Large intestine (tissue), 12 donors: ENCODE measurements at places on chromosomes 3 and 15.

DNA sequence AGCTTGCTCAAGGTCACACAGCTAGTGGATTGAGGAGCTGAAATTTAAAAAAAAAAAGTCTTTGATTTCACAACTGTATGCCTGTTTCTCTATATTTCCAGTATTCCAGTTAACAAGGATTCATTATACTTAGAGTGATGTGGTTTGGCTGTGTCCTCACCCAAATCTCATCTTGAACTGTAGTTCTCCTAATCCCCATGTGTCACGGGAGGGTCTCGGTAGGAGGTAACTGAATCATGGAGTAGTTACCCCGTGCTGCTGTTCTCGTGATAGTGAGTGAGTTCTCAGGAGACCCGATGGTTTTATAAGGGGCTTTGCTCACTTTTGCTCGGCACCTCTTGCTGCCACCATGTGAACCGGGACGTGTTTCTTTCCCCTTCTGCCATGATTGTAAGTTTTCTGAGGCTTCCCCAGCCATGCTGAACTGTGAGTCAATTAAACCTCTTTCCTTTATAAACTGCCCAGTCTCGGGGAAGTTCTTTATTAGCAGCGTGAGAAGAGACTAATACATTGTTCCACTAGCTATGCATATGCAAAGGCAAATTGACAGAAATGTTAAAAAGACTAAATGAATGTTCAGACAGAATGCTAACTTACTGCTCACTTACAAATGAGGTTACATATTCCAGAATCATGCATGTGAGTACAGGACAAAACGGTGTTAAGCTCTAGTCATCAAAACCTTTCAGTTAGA, 1101.9 kb downstream of the ROBO1 start:
- no peak for DNase-seq

DNA sequence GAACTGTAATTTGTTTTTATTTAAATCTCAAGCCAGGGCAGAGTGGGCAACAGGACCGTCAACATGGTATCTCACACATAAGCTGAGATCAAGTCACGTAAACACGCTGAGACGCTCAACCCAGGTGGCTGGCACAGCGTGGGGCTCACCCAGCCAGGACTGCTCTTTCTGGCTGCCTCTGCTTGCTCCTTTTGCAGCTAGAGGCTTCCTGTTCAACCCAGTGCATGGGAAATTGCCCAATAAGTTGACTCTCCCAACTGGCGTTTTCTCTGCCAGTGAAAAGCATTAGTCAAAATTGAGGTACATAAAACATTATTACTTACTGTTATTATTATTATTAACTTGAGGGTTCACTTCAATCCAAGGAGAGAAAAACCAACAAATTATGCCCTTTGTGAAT, 398.1 kb downstream of the NR2F2 start:
- DNase-seq: no peak

DNA sequence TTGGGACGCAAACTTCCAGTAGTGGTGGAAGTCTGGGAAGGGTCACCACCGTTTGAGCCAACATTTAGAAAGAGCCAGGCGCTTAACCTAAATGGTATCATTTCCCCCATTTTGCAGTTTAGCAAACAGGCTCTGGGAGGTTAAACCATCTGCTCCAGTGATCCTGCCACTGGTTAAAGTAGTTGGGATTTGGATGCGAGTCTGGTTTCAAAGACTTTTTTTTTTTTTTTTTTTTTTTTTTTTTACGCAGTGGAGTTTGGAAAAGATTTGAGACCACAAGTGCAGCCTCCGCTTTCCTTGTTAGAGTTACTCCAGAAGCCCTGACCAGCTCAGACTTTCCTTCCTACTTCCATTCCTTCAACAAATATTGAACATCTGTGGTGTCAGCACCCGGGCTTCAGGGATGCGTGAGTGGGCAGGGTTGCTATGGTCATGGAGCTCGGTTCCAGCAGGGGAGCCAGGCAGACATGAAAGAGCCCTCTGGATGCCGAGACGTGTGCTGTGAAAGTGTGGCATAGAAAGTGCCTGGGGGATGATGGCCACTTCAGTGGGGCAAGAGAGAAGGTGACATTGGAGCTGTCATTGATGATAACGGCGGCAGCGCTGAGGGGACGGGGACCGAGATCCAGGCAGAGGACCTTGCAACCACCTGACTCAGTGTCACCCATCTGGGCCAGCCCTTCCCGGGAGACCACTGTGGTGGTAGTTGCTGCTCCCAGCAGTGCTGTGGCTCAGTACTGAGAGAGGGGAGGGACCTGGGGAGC, 1.1 kb upstream of the RNU6-1 start:
- DNase-seq: no peak

- no peak for DNase-seq
Observed at GRCh38 chr15:90994059-90994416, 297 bp downstream of the PRC1 start.

DNA sequence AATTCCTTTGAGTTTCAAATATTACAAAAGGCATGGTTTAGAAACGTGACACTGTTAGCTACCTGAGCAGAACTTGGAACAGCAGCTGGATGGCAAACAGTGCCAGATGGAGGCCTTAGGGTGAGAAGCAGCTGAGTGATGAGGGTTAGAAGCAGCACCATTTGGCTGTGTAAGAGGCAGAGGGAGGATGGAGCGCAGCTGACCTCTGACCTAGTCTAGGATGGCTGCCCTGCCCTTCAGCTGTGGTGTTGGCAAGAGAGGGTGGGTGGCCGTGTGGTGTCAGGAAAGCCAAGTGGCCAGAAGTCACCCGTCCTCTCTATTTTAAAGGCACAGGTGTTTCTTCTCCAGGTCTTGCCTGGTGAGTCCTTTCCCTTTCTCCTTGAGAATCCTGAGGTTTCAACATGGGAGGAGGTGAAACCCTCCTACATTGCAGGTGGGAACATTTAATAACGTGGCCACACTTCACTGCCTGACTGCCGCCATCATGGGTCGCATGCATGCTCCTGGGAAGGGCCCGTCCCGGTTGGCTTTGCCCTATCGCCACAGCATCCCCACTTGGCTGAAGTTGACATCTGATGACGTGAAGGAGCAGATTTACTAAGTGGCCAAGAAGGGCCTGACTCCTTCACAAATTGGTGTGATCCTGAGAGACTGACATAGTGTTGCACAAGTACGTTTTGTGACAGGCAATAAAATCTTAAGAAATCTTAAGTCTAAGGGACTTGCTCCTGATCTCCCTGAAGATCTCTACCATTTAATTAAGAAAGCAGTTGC, 17.6 kb downstream of the BCL2L10 start:
- no peak for DNase-seq

GRCh38 chr3:8579096-8579495, 65.5 kb downstream of the SSUH2 start:
- no peak for DNase-seq

GRCh38 chr3:48202632-48203031, 14.4 kb upstream of the CDC25A start:
- no peak for DNase-seq

- no peak for DNase-seq
Observed at GRCh38 chr3:5285439-5285838, 97.9 kb downstream of the EDEM1 start.

DNA sequence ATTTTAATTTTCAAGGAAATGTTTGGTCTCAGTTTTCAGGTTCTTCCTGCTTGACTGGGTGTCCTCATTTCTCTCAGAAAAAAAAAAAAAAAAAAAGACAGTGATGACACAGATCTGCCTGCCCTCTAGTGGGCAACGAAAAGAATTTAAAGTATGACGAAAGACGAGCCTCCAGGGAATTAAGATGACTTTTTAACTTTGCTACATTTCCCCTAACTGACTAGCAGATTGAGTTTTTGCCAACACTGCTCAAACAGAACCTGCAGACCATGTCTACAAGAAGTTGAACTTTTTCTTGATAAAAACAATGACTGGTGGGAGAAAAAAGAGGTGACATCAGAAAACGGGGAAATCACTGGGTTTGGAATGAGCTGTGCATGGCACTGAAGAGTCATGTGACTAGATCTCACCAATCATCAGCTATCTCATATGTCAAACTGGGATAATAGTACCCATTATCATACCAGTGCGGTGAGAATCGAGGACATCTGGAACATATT, 40.8 kb downstream of the EOMES start:
- peak; percentile 74 for DNase-seq

DNA sequence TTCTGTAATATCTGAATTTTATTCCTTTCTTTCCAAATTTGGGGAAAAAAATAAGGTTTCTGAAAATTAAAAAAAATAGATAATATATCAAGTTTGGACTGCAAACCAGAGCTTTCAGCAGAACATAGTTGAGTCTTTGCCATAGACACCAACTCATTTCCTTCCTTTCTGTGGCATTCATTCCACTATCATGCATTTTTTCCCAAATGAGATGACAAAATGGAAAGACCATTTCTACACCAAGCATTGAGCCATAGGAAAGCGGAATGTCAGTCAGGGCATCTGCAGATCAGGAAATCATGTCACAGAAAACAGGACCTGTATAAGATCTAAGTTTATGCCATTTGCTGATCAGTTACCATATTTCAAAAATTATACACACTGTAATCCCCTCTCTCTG, 333.3 kb upstream of the THBS1 start:
- DNase-seq: no peak

DNA sequence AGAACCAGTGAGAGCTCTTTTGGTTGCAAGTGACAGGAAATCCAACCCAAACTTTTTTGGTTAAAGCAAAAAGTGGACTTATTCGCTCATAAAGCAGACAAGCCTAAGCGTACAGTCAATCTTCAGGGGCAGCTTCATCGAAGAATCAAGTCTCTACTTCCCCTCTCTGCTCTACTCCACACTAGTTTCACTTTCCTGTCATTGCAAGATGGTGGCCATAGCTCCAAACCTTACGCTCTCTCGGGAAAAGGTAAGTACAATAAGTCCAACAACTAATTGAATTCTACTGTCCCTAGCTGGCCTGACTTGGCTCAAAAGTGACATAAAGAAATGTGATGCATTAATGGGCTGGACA, 24.9 kb upstream of the ZNF710 start:
- no peak for DNase-seq

DNA sequence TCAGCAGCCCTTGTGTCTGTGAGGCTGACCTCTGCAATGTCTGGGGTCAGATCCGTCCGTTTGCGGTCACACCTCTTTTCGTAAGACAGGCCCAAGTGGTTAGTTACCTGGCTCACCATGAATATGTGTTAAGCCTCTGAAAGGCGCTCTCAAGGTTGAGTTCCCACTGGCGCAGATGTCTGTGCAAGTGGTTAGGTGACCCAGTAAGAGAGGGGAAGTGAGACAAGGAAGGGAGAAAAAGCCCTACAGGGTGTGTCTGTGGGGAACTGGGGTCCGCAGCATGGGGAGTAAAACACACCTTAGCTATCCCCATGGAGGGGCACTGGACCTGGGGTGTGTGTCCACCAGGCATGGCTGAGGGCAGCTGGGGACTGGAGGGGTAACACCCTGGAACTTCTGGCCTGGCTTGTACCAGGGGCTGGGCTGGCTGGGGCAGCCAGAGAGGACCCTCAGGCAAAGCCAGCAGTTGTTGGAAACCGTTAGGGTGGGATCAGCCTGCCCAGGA, 391.6 kb upstream of the PROK2 start:
- DNase-seq: no peak
